ENCODE measurements at places on chromosomes 5 and 9. TPM values are rescaled to one million over a fixed set of nuclear protein-coding genes. Genes with fewer than 3 reads are reported as not detected.
A peak's percentile ranks its signal among the peaks of the same experiment; 100 is the strongest.

DNA sequence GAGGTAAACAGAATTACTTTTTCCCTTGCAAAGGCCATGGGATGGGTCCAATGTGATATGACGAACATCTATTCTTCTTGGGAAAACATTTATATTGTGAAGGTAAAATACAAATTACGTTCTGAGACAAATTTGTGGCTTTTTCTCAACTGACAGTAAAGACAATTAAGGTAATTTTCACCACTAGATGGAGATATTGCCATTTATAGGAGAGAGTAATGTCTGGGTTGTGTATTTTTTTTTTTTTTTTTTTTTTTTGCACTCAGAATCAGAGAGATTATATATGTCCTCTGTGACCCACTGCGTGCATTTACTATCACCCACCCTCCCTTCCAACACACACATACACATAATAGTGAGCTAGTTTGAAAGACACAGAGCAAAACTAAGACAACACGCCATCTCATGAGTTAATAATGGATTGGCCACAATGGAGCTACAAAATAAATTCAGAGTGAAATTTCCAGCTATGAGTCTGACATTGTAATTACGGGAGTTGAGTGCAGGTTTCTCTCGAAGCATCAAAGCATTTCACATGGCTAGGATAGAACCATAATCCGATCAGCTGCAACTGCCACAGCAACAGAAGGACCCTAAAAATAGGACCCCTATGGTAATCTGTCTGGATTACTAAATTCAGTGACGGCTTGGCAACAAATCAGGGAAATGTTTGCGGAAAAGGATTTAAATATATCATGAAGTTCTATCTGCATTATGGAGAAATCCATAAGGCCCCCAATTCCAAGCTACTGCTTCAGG lies 49.2 kb downstream of the ANXA1 start:
- peak; percentile 52 for DNase-seq

- no peak for DNase-seq
These were observed 220.1 kb downstream of the PIK3R1 start for GRCh38 chr5:68435611-68436010.

- no peak for DNase-seq
These were observed 743 bp downstream of the NR3C1 start for GRCh38 chr5:143402553-143403333.

Gene SURF1
- total RNA-seq, result 23.8 TPM

Gene FOXD4
- total RNA-seq, result 0.14 TPM

GRCh38 chr9:89524963-89525362 lies 27.1 kb upstream of the SEMA4D start:
- no peak for DNase-seq

DNA sequence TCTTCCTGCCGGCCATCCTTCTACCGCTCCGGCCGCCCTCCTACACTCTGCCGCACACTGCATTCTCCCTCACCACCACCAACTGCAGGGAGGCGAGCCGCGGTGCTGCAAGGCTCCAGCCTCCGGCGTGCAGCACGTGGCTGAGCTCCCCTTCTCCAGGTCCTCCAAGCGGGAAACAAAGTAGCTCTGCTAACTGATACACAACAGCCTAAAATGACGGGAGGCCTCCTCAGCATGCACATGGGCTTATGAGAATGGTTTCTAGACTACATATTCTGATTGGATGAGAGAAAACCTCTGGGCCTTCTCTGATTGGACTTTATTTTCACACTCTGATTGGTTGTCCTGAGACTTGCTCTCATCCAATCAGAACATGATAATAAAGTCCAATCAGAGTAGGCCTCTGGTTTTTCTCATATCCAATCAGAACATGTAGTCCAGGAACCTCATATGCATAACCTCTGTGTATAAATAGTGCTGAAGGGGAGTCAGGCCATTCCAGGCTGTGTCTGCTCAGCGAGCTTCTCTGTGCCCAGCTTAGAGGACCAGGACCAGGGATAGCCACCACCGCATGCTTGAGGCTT lies 27.0 kb upstream of the ZNF354B start:
- DNase-seq, result no peak

Gene CYSRT1
- total RNA-seq, result 0.59 TPM

DNA sequence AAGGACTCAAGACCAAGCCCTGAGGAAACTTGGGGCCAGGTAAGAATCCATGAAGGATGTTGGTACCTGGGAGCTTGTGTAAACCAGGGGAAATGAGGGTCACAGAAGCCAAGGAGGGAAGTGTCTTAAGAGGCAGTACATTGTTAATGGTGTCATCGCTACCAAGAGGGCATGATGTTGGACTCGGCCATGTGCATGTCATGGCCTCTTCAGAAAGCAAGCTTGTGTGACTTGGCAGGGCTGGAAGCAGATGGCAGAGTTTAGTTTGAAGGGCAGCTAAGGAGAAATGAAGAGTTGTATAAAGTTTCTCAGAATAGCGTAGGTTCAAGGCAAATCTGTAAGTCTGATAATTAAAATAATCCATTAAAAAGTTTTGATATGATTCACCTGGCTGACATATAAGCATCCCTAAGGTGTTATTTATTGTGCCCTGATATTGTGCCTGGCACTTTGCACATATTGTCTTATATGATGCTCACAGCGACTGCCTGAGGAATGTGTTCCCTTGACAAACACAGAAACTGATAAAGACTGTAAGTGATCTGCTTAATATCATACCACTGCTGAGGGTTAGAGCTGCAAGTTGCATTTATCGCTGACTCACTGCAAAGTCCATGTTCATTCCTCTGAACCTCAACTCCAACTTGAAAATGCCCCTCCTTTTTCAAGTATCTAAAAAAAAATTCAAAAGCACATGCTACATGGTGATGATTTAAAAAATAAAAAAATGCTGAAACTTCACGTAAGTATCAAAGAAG lies 81.3 kb upstream of the PTPN3 start:
- DNase-seq, result no peak

- DNase-seq, result no peak
These were observed 424.6 kb upstream of the CDH9 start for GRCh38 chr5:27462936-27463335.

DNA sequence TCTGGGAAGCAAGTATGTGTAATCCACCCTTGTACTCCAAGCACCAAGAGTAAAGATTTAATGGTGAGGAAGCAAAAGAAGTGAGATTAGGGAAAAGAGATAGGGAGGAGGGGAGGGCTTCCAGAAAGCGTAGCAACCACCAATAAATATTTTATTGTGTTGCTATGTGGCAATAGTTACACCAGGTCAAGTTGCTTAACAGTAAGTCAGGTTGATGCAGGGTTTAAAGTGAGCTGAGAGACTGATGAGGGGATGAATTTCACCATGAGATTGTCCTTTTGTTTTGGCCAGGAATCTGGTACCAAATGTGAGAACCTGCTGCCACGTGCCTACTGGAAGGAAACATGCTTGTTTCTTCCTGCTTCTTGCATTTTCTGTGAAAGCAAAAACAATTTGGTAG lies 62.7 kb downstream of the PCSK5 start:
- DNase-seq, result no peak

Gene PRR7
- 29.8 TPM for total RNA-seq

GRCh38 chr5:134268019-134268601 lies 42.2 kb upstream of the PPP2CA start:
- DNase-seq, result no peak

Gene CNOT6
- 21.5 TPM for total RNA-seq

Gene DMRT3
- not detected for total RNA-seq

- peak; percentile 83 for DNase-seq
These were observed 100.6 kb downstream of the LHFPL2 start for GRCh38 chr5:78547731-78548615.

- DNase-seq, result peak; percentile 3
These were observed 12.7 kb downstream of the C9orf153 start for GRCh38 chr9:86246752-86247161.

DNA sequence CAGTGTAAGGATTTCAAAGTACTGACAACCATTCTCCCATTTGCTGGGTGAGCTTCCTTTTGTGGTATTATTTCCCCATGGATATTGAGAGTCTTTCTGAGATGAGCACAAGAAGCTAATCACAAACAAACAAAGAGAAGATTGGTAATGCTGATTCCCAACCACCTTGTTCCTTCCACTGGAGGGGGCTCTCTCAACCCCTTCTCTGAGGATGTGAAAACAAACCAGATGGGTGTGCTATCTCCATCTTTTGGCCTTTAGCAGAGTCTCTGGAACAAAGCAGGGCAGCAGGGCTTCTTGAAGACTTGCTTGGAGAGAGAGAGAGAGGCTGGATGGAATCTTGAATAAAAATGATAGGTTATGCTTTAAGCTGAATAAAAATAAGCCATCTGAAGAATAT lies 576.7 kb upstream of the ZNF462 start:
- DNase-seq, result no peak

Gene GRAMD2B
- total RNA-seq, result not detected

Gene ENTPD2
- total RNA-seq, result not detected

GRCh38 chr9:113516840-113517577 lies 53.5 kb downstream of the RGS3 start:
- DNase-seq, result no peak

Gene FOXD4L5
- 0.10 TPM for total RNA-seq

DNA sequence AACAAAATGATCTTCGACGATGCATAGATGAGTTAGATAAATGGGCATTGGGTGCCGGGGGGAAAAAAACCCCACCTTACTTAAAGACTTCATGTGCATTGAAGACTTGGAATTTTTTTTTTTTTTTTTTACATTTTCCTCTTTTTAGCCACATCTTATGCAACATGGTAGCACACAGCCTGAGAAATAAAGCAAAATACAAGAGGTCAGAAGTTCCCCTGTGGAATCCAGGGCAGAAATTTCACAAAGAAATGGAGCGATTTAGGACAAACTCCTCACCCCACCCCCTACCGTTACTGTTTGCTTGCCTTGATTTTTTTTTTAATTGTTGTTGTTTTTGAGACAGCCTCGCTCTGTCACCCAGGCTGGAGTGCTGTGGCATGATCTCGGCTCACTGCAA lies 153.2 kb downstream of the GOLPH3 start:
- DNase-seq, result no peak

- DNase-seq, result no peak
These were observed 8.9 kb downstream of the ZFAND5 start for GRCh38 chr9:72356041-72356582.

Gene RANBP6
- total RNA-seq, result 14.5 TPM

DNA sequence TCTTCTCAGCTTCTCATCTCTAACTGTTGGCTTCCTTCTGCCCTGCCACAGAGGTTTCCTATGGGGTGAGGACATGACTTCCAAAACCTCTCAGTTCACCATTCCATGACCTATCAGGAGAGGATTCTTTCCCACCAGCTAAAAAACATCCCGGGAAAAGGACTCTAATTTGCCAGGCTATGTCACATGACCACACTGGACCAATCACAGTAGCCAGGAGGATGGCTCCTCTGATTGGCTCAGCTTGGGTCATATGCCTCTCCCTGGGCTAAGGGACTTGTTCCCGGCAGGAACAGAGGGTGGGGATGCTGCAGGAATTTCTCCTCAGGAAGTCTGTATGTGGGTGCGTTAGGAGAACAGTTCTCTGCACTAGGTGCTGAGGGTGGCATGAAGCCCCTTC lies 40.3 kb upstream of the XPA start:
- peak; percentile 35 for DNase-seq

GRCh38 chr9:136847826-136848392 lies 1.3 kb upstream of the PHPT1 start:
- DNase-seq, result peak; percentile 89

GRCh38 chr5:67876371-67876770 lies 339.2 kb upstream of the PIK3R1 start:
- DNase-seq, result no peak

GRCh38 chr9:134501761-134502265 lies 139.8 kb upstream of the COL5A1 start:
- DNase-seq, result no peak

DNA sequence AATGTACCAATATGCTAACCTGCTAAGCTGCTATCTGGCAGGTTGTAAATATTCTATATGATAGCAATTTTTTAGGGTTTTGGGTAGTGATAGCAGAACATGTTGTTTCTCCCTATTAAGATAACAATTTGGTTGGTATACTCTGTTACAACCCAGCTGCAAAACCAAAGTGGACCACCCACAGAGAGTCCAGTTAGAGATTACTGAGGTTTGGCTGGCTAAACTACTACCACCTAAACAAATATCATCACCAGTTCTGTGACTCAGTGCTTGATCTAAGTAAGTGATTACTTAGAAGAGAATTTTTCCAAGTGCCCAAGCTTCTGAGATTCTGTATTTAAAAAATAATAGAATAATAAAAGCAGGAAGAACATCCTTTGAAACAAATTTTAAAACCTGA lies 72.3 kb downstream of the XRCC4 start:
- DNase-seq, result no peak

- DNase-seq, result no peak
These were observed 28.1 kb downstream of the TSTD2 start for GRCh38 chr9:97604901-97605645.

GRCh38 chr9:137406876-137407589 lies 15.9 kb downstream of the EXD3 start:
- DNase-seq, result peak; percentile 48

GRCh38 chr5:108094800-108095199 lies 287.1 kb downstream of the FBXL17 start:
- no peak for DNase-seq

Gene F2RL1
- total RNA-seq, result 2.1 TPM

- no peak for DNase-seq
These were observed 25.4 kb downstream of the CCT5 start for GRCh38 chr5:10275460-10275859.

DNA sequence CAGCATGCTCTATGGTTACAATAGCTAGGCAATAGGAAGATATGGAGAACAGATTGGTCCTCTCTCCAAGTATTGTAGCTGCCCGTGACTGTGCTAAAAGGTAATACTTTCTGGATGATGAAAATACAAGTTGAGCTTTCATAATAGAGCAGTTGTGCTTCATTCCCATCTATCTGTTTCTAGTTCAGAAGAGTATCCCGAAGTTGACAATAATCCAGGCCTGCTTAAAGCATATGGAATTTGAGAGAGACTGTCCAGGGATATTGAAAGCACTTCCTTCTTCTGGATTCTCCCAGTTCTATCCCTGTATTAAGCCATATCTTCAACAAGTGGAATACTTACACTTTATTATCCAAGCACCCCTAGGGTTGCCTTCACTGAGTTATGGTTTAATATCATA lies 350.4 kb downstream of the EFNA5 start:
- no peak for DNase-seq

DNA sequence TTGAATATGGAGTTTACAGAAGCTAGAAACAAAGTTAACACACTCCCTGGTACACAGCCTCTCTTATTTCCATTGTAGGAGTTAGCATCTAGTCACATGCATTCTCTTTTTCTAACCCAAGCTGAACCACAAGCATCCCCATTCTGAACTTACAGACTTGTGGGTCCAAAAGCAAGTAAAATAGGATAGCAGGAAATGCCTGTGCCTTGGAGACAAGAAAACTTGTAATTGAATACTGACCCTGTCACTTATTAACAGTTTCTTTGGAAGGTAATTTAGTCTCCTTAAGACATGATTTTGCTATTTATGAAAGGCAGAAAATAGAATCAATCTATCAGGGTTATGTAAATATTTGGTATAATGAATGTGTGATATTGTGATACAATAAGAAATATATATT lies 353.6 kb downstream of the TLE4 start:
- DNase-seq, result no peak

- no peak for DNase-seq
These were observed 62.4 kb downstream of the GALNT12 start for GRCh38 chr9:98869866-98870265.

Gene PCDHGB5
- 0.72 TPM for total RNA-seq

Gene FOXB2
- total RNA-seq, result not detected

Data from NCI-H460 (cell line).